ENCODE measurements at places on chromosomes 2 and 18.

DNA sequence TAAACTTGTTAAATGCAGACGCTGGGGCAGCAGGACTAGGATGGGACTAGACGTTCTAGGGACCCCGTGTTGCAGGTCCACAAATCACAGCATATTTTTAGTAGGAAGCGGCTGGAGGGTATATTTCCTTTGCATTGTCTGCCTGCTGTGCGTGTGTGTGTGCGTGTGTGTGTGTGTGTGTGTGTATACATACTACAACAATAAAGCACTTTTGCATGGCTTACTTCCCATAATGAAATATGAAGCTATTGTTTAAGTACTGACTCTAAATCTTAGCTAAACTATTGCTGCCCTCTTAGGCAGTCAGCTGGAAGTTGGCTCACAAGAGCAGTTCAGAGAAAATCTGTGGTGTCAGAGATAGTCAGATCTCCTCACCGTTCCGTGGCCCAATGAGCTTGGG, 133.4 kb downstream of the CABLES1 start:
- no peak for DNase-seq

GRCh38 chr2:188977317-188977716, 3.1 kb downstream of the COL3A1 start:
- no peak for DNase-seq

GRCh38 chr2:175441181-175441761, 259.8 kb upstream of the ATP5MC3 start:
- no peak for DNase-seq

DNA sequence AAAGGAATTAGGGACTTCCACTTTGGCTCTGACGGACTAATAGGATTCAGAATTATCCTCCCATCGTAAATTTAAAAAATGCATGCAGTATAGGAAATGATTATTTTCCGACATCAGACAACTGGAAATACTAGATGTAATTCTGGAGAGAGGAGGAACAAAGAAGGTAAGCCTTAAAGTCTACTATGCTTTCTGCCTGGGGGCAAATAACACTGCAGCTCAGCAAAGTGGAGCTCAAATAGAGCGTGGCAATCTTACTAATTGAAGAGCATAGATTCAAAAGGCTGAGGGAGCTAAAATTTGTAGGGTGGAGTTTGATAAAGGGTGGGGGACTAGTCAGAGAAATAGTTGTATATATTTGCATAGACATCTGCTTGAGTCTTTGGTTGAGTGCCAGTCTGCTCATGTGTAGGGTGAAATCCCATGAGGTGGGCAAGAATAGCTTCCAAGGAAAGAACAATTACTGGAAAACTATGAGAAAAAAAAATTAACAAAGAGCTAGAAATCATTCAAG, 23.8 kb downstream of the COPS8 start:
- DNase-seq: no peak

GRCh38 chr2:167940734-167941507, 306.5 kb downstream of the STK39 start:
- no peak for DNase-seq
